ENCODE measurements at places on chromosomes 3 and 15. TPM values are rescaled to one million over a fixed set of nuclear protein-coding genes. Genes with fewer than 3 reads are reported as not detected.

Gene C3orf22
- not detected for total RNA-seq

Gene UCN2
- 0.24 TPM for total RNA-seq

Gene CCDC80
- 241 TPM for total RNA-seq

Gene ARL14
- total RNA-seq: not detected

Gene GOLGA8N
- 18.1 TPM for total RNA-seq

Gene ACP3
- 1.2 TPM for total RNA-seq

Gene GPR62
- total RNA-seq: not detected

Gene LDHAL6B
- not detected for total RNA-seq

Gene PAQR5
- total RNA-seq: 1.9 TPM

Gene NUTM1
- total RNA-seq: not detected

Gene HGD
- 0.39 TPM for total RNA-seq

Gene FRMD5
- total RNA-seq: 0.78 TPM

Gene CTXND1
- total RNA-seq: 0.21 TPM

Gene POLQ
- 0.63 TPM for total RNA-seq

Gene ARGFX
- total RNA-seq: not detected

Gene KLF15
- total RNA-seq: 8.5 TPM

Gene SLC6A1
- total RNA-seq: 1.4 TPM

Gene CFAP100
- not detected for total RNA-seq

Gene SEMA3B
- 57.4 TPM for total RNA-seq

Gene CHRNA3
- total RNA-seq: not detected

Gene HSPBAP1
- total RNA-seq: 18.6 TPM

Gene CGNL1
- 46.3 TPM for total RNA-seq

Gene TICRR
- total RNA-seq: 0.60 TPM

Gene IL20RB
- 2.9 TPM for total RNA-seq

Gene LYZL4
- not detected for total RNA-seq

Gene SLC12A1
- 0.81 TPM for total RNA-seq

Gene GOLGA6L6
- total RNA-seq: not detected
